Fibroblast of mammary gland (primary cell): ENCODE measurements at places on chromosomes 5 and 9.
A peak's percentile ranks its signal among the peaks of the same experiment; 100 is the strongest.

DNA sequence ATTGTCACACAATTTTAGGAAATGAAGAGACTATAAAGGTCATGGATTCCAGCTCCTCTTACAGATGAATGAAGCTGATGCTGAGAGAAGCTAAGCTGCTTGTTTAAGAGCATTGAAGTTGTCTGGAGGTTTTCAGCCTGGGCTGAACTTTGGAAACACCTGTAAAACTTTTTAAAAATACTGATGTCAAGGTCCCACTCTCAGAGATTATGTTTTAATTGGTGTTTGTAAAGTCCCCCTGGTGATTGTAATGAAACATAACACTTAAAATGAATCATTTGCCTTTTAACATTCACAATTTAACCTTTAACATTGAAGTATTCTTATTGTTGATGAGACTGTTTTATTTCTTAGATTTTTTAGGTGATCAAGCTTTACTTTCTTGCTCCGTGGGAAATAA is 16.4 kb downstream of the RAD23B start:
- DNase-seq: peak; percentile 21

DNA sequence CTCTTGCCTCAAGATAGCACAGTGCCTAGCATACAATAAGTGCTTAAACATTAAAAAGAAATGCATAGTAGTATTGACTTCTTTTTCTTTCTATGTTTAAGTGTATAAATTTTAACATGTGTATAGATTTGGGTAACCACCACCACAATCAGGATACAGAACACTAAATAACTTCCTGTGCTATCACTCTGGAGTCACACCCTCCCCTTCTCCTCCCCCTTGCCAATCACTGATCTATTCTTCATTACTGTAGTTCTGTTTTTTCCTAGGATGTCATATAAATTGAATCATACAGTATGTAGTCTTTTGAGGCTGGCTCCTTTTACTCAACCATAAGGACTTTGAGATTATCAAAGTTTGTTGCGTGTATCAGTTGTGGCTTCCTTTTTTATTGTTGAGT is 68.5 kb downstream of the OSTF1 start:
- no peak for DNase-seq

DNA sequence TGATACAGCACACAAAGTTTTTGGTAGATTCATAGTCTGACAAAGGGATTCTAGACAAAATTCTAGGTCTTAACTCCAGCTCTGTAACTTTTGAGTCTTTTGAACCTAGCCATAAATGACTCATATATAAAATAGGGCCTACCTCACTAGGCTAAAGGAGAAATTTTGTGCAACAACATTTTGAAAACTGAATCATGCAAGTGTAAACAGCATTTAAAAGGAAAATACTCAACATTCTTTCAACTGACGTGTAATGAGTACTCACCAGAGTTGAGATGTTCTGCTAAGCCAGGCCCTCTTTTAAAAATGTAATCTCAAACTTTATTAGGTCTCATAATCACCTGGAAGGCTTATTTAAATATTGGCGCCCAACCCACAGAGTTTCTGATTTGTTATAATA is 113.2 kb downstream of the STK32A start:
- peak; percentile 74 for DNase-seq

GRCh38 chr5:61339764-61340163 is 7.7 kb downstream of the ZSWIM6 start:
- no peak for DNase-seq

- no peak for DNase-seq
Observed at GRCh38 chr9:110939047-110939446, 99.2 kb downstream of the LPAR1 start.

DNA sequence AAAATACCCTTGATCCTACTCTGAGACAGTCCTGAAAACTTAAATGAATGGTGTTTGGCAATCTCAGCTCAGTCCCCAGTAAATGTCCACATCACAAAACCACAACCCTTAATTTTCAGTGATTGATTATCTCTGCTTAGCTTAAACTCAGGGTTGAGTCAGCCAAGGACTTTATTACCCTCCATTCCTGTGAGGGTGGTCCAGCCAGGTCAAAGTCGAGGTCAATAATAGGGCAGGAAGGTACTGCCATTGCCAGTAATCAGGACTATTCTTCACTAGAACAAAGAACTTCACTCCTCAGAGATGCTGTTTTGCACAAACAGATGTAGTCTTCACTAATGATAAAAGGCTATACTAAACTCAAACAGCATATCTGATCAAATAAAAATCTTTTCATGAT is 499.4 kb downstream of the ISL1 start:
- DNase-seq: no peak

DNA sequence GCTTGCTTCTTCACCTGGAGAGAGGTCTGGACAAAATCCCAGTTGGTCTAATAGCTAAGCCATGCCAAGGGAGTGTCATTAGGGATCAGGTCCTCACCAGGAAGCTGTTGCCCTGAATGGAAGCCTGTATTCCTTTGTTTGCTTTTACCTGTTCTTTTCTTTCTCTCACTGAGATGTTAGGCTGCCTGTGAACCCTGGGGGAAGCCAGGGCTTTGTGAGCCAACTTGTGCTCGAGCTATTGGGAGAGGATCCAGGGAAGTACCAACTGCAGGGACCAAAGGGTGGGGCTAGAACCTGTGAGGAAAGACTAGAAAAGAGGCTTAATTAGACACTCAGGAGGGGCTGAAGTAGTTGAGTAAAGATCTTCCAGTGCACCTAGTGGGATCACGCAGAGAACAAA is 451.2 kb upstream of the TLE4 start:
- no peak for DNase-seq

DNA sequence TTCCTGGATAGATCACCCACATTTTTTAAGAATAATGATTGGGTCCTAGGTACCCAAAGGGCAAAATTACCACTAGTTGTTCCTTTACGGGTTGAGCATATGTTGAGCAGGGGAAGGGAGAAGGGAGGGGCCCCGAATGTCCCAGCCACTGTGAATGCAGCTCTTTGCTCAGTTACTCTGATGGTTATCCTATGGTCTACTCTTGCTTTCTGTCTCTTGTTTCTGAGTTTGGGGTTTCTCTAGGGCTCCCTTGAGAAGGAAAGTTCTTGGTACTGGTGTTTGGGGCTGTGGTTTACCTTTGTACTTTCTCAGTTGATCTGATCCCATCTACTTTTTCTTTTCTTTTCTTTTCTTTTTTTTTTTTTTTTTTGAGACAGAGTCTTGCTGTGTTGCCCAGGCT is 55.6 kb downstream of the ALG2 start:
- no peak for DNase-seq

DNA sequence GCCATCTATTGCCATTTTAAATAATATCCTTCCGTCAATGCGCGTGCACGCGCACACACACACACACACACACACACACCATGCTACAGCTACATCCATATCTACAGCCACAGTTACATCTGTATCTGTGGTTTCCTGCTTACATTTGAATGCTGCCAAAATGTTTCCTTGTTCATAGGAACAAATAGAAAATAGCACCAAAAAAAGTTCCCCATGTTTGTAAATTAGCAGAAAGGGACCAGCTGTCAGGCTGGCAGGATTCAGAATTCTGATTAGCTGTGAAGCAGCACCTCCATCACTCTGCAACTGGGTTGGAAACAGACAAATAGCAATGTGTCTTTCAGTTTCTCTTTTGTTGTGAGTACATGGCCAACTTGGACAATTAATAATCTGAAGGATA is 601.5 kb downstream of the IRX1 start:
- no peak for DNase-seq

DNA sequence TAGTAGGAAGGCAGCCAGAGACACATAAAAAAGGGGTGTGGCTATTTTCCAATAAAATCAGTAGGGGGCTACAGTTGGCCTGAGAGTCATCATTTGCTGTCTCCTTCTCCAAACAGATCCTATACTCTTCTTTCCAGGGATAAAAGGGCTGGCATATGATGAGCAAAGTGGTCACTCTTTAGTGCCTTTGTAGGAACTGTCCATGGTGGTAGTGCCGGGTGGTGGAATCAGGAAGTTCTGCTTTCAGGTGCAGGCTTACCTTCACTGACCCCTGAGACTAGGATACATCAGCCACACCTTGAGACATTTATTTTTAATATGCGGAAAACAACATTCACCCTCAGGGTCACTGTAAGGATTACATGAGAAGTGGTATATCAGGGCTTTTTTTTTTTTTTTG is 80.8 kb downstream of the ASTN2 start:
- DNase-seq: no peak

GRCh38 chr9:12770261-12770660 is 4.6 kb upstream of the LURAP1L start:
- no peak for DNase-seq

DNA sequence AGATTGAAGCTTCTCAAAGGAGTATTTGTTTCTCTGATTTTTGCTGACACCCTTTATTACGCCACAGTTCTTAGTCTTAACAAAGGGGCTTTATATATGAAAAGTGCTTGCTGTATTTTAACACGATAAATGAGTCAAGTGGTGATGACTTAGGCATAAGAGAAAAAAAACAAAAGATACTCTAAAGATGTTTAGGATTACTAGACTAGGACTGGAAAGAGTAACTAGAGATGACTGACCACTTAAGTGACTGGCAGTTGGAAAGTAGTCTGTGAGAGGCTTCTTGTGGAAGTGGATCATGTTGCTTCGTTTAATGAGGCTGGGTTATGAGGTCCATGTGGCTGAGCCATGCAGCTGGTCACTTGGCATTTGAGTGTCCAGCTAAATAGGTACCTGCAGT is 69.4 kb upstream of the ACTBL2 start:
- DNase-seq: no peak

DNA sequence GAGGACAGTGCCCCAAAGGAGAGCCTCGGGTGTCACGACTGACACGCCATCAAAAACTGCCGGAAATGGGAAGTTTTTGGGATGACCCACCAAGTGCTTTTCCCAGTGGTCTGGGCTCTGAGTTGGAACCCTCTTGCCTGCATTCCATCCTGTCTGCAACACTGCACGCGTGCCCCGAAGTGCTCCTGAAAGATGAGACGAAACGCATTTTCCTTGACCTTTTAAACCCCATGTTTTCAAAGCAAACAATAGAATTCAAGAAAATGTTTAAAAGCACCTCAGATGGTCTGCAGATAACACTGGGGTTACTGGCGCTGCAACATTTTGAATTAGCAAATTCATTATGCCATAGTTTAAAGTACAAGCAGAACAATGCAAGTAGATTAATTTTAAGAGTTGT is 92.9 kb downstream of the ANKRD18A start:
- DNase-seq: no peak

GRCh38 chr9:111360881-111361280 is 30.9 kb upstream of the OR2K2 start:
- no peak for DNase-seq

DNA sequence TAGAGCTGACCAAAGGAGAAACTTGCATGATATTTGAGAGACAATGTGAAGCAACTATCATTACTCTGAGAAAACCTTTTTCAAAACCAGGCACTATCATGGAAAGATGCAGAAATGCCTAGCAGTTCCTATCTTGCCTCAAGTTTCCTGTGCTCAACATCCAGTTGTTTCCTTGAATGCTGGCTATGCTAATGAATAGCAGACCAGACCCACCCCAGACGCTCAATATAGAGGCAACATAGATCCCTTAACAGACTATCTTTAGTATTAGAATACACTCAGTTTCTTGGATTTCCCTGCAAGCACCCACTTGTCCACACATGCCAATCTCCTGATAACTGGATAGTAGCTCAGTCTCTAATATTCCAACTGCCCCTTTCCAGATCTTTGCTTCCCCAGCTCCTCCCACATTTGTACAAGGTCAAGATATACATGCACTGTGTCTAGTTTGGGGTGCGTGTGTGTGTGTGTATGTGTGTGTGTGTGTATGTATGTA is 93.3 kb upstream of the PCSK5 start:
- DNase-seq: no peak

- no peak for DNase-seq
Observed at GRCh38 chr5:33761139-33761538, 130.7 kb downstream of the ADAMTS12 start.

GRCh38 chr5:43556857-43557542 is at the start of gene PAIP1:
Gene PAIP1, minus strand, starts transcription at chr5:43557077. Its CDS starts 231 bp downstream, at chr5:43556846.
- peak; percentile 81 for DNase-seq

DNA sequence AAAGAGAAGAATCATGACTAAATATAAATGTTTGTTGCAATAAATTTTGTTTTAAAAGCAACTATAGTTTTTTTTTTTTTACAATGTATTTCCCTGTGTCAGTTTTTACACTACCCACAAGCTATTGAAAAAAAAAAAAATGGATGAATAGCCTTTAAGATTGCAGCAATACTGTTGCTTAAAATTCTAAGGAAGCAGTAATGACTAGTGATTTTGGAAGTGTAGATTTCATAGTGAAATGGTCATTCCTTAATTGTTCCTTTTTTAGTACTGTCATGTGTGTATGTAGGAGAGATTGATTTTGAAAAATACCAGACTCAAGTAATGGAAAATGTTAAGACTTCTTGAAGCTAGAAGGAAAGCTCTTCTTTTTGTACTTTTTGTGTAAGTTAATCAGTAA is 53.1 kb downstream of the NDUFS4 start:
- no peak for DNase-seq

GRCh38 chr5:37847978-37848425 is 8.2 kb upstream of the GDNF start:
- DNase-seq: peak; percentile 92

DNA sequence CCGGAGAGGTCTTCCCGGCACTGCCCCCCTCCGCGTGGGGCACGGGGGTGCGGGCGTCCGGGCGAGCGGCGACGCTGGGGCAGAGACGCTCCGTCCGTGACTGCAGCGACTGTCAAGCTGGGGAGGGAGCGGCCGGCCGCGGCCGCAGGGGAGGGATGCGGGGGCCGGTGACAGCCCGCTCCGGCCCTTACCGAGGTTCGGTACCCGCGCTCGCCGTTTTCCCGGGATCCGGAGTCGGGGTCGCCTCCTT is 400 bp downstream of the KDM4C start:
- no peak for DNase-seq

DNA sequence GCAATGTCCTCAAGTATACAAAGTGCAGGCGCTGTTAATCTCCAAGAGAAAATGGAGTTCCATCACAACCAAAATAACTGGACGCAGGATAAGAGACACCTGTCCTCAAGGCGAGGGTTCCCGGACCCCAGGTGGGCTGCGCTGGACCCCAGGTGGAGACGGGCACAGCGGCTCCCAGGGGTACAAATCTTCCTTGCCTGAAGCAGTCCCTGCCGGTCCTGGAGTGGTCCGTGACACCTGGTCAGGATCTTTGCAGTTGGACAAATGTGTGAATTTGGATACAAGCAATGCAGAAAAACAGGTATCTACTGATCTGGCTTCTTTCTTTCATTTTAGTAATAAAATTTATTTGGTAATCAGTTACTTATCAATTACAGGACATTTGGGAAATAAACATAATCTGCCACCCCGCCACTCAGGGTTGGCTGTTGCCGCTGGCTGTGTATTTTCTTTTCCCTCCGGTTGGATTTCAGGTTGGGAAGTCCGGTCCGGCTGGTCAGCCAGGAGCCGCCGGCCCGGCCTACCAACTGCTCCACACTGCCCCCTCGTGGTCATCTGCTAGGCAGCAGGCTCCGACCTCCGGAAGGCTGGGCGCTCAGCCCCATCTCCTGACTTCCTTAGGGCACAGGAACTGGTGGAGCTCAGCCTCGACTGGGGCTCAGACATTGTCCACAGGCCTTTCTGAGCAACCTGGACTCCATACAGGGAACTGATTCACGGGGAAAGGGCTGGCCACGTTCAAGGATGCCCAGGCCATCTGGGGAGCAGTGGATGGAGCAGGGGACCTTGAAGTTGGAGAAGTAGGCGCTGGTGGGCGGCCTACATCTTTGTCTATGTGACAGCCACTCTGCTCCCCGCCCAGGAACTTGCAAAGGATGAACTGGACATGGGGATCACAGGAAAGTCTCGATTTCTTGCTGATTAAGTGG is 43.4 kb downstream of the NXNL2 start:
- peak; percentile 72 for DNase-seq

- DNase-seq: no peak
Observed at GRCh38 chr9:92119586-92119985, 4.4 kb upstream of the SPTLC1 start.

- DNase-seq: no peak
Observed at GRCh38 chr9:94843134-94843533, 116.6 kb downstream of the AOPEP start.
